Caco-2 (cell line): ENCODE measurements at places on chromosomes 5 and 9. TPM values are rescaled to one million over a fixed set of nuclear protein-coding genes. Genes with fewer than 3 reads are reported as not detected.

The MEF2C gene
- 1.5 and 1.9 TPM in 2 replicates for total RNA-seq

The CARD6 gene
- 0.14 and 0.26 TPM in 2 replicates for total RNA-seq

DNA sequence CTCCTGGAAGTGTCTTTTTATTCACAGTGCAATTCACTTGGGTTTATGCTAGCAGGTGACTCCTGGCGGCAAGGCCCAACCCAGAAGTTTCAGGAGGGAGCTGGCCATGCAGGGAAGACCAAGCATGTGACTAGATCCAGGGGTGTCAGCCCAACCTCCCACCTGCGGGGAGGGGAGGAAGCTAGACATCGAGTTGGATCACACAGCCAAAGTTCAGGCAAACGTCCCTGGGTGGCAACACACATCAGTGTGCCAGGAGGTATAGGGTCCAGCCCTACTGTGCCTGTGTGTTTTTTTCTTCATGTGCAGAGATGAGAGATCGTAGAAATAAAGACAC is 25.3 kb downstream of the PNPLA7 start:
- no peak for DNase-seq

GRCh38 chr5:39161578-39161977 is 57.8 kb downstream of the FYB1 start:
- DNase-seq: no peak

- DNase-seq: no peak
Measured at GRCh38 chr9:135791431-135792267, 89.7 kb downstream of the KCNT1 start.
